ENCODE measurements at places on chromosomes 13 and 19. TPM values are rescaled to one million over a fixed set of nuclear protein-coding genes. Genes with fewer than 3 reads are reported as not detected.

- DNase-seq, result peak; percentile 46
These were observed 484.5 kb downstream of the COG6 start for GRCh38 chr13:40139896-40140520.

- peak; percentile 83 for DNase-seq
These were observed 19.3 kb upstream of the ZNF888 start for GRCh38 chr19:52942386-52943133.

- no peak for DNase-seq
These were observed 5.6 kb downstream of the CEACAM7 start for GRCh38 chr19:41682437-41682836.

DNA sequence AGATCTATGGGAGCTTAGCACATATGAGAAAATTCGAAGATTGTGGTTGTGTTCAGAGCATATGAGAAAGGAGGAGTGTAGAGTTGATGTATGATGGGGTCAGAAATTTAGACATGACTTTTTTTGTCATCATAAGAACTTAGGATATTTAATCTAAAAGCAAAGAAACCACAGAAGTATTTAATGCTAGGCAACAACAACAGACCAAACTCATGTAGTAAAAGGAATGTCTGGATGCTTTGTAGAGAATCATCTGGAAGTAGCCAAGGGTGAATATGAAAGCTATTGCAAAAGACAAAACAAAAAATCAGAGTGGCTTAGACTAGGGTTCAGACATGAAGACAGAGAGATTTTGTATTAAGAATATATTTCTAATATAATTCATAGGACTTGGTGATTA is 190.3 kb downstream of the SLITRK1 start:
- DNase-seq, result no peak

TMEM255B gene
- 0.43 TPM for total RNA-seq

Measured in fibroblast of villous mesenchyme (primary cell).